ENCODE measurements at places on chromosomes 1 and 21.

DNA sequence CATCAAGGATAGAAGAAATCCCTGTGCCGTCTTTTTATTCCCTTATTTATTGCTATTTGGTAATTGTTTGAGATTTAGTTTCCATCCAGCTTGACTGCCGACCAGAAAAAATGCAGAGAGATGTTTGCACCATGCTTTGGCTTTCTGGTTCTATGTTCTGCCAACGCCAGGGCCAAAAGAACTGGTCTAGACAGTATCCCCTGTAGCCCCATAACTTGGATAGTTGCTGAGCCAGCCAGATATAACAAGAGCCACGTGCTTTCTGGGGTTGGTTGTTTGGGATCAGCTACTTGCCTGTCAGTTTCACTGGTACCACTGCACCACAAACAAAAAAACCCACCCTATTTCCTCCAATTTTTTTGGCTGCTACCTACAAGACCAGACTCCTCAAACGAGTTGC, 99.0 kb downstream of the TGFB2 start:
- DNase-seq: no peak

- DNase-seq: no peak
Observed at GRCh38 chr1:201456499-201457309, 12.3 kb downstream of the PHLDA3 start.

GRCh38 chr1:66282343-66282852, 251.6 kb upstream of the SGIP1 start:
- DNase-seq: no peak

DNA sequence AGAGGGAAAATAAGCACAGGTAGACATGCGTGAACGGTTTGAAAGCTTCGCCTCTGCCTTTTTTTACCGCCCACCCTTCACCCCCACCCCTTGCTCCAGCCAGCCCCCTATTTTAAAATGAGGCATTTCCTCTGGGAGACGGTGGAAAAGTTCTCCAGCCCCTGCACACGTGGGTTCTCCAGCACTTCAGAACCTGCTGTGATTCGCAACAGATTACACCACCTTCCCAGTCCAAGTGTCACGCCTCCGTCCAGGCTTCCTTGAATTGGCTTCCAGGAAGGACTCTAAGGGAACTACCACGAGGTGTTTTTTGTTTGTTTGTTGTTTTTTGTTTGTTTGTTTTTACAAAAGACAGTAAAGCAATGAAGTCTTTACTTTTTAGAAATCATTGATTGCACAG, 2.6 kb downstream of the LRRC7 start:
- no peak for DNase-seq

- DNase-seq: no peak
Observed at GRCh38 chr21:33236766-33237165, 7.0 kb downstream of the IFNAR2 start.

GRCh38 chr1:15180189-15180588, 26.6 kb downstream of the TMEM51 start:
- DNase-seq: no peak

DNA sequence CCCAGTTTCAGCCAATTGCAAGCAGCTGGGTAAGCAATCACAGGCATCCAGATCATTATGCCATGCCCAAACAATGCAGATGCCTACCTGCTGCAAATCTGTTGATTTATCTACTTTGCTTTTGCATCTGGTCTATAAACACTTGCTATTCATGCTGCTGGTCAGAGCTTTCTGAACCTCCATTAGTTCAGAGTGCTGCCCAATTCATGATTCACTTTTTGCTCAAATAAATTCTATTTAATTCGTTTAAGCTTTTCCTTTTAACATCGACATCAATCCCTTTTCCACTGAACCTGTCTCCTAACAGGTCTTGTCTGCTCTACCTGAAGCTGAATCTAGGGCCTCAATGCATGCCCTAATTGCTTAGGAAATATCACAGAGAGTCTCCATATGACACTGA, 99.4 kb upstream of the C1orf87 start:
- no peak for DNase-seq

GRCh38 chr21:27425574-27425973, 458.7 kb upstream of the ADAMTS5 start:
- DNase-seq: no peak

DNA sequence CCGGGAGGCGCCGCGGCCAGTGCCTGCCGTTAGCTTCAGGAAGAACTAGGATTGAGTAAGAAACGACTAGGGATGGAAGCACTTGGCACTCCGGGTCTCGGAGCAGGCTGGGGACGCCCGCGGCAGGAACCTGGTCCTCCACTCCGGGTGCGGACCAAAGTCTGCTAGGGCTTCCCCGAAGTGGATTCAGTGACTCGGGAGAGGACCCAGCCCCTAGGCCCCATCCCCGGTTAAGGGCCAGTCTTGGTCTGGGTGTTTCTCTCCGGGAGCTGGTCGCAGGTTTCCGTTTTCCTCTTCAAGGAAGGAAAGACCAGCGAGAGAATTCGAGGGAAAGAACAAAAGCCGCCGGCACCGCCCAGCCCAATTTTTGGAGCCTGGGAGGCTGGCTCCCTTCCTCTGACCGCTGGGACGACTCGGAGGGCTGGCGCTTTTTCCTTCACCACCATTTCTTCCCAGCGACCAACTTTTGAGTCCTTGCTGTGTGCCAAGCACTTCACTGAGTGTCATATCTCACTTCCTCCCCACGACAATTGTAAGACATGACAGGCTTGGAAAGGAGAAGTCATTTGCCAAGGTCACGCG, 16.8 kb upstream of the STMN1 start:
- DNase-seq: no peak

- no peak for DNase-seq
Observed at GRCh38 chr1:111030590-111030989, 66.9 kb upstream of the LRIF1 start.

DNA sequence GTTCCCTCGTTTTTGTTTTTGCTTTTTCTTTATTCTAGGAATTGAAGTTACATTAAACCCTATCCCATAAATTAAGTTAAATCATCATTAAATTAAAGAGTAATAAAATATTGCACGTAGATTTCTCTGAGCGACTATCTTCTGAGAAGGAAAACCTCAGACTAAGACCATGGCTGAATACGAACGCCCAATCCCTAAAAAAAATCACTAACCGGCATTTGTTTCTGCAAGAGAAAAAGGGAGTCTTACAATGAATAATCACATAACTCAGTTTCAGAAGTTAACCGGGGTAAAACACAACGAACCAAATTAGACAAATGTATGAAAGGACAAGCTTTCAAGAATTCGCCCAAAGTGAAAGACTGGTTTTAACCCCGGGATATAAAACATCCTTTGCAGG, 1.3 kb downstream of the PIK3R3 start:
- DNase-seq: no peak

DNA sequence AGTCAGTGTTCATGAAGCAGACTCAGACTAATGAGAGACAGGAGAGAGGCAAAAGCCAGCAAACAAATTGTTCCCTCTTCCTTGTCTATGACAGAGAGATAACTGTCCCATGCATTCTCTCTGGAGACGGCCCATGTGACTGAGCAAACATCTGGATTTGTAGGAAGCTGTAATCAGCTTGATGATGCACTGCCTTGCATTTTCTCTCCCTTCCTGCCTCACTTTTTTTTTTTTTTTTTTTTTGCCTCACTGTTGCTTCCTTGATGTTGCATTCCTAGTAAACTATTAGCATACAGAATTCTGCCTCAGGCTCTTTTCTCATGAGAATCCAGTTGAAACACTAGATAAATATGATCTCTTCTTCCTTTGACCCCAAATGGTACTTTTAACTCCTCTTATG, 134.5 kb downstream of the HHIPL2 start:
- DNase-seq: no peak

- DNase-seq: peak; percentile 88
Observed at GRCh38 chr1:159900086-159900680, at the start of gene CFAP45. Gene CFAP45 (minus strand): TSS chr1:159900165. CDS start chr1:159900098, 67 bp downstream.

DNA sequence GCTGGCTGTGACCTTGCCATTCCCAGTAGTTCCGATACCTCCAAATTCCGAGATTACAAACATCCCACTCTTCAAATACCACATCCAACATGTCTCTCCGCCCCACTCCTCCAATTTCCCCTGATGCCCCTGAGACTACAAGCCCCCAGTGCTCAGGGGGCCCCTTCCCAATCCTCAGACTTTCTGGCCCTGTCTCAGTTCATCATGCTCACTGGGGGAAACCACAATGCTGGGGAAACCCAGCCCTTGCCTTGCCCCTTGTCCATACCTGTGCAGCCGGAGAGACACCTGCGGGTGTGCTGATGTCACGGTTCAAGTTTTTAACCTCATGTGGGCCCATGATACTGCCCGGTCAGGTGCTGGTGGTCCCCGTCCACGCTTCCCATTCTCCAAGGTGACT, 226.6 kb downstream of the CAMTA1 start:
- DNase-seq: no peak

DNA sequence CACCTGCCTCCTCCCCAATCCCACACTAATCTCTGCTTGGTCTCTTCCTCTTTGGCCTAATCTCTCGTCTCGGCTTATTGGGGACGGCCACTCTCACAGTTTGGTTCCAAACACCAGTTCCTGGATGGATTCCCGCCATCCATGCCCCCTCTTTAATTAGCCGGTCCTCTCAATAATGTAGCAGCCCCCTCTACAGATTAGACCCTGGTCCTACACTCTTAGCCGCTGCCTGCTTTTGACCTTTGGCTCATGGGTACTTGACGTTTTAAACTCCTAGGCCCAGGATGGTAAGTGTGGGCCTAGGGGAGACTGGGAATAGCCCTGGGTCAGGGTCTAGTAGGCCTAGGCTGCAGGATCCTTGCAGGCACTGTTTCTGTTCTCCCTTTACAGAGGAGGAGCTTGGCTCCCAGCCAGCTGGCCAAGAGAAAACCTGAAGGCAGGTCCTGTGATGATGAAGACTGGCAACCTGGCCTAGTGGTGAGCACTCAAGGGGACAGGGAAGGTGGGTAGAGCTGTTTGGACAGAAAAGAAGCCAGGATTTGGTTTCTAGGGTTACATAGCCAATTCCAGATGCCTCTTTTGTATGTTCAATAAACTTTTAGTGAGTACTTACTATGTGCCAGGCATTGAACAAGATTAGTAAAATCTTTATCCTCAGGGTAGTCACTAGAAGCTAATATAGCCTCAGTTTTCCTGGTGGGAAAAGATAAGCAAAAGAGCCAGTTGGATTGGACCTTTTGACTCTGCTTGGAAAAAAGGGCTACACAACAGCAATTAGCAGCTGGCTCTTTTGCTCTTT, 758 bp downstream of the RAD54L start:
- peak; percentile 63 for DNase-seq

GRCh38 chr1:114234408-114235124, 80.9 kb upstream of the SYT6 start:
- DNase-seq: peak; percentile 41

GRCh38 chr1:50994997-50995396, 25.0 kb downstream of the CDKN2C start:
- DNase-seq: no peak

DNA sequence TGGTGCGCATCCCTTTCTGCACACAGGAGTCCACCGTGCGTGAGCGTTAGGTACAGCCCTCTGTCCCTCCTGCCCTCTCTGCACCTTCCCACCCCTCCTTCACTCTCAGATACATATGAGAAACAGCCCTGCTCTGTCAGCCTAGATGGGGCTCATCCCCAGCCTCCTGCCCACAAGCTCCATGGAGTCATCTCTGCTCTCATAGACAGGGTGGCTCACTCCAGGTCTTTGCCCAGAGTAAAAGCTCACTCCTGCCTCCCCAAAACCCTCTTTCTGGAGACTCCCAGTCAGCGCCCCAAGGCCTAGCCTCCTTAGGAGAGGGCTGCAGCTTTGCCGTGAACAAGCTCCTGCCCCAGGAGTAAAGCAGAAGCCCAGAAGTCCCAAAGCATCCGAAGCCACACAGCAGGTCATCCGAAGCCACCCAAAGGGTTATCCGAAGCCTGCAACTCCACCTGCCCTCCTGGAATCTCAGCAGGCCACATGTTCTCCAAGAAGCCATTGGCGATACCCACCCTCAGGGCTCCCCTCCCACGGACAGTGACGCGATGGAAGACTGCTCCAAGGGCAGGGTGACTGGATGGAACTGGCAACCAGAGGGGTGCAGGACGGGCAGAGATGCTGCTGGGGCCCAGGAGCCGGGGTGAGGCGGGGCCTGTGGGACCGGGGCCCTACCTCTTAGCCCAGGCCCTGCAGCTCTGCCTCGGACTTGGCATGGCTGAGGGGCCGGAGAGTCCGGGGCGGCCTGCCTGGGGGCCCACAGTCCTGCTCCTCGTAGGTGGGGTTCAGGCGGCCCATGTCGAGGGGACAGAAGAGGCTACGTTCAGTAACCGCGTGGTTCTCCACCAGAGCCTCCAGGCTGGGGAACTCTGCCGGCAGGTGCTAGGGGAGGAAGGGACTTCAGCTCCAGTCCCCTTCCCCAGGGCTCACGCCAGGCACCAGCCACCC, 3.6 kb upstream of the KIF17 start:
- DNase-seq: no peak

DNA sequence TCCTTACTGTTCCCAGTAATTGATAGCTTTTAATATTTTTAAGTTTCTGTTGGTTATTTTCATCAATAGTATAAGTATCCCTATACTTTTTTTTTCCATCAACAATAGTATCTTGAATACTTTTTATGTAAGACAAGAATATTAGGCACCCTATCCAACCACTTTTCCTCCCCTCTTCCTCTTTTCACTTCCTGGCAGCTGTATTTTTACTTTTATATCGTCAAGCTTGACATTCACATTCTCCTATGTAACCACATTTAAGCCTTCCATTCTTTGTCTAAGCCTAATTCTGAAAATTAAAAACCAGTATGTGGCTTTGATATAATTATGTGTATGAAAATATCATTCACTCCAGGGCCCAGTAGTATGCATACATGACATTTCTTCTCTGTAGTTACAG, 9.3 kb downstream of the TMEM39B start:
- DNase-seq: no peak

DNA sequence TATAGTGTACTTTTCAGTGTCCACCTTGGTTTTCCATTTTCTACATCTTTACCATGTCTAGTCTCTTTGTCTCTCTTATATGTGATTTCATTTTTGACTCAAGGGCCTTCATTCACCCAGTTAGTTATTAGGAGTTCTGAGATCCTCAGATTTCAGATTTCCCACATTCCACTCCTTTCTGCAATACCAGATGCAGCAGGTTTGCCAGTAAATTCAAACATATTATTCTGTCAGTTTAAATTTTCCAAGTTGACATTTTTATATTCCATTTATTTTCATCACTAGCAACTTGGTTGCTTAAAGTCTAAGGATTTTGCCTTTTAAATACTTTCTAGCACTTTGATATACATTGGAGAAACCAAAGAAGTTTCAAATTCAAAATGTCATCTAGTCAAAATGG, 42.4 kb downstream of the ABL2 start:
- no peak for DNase-seq

DNA sequence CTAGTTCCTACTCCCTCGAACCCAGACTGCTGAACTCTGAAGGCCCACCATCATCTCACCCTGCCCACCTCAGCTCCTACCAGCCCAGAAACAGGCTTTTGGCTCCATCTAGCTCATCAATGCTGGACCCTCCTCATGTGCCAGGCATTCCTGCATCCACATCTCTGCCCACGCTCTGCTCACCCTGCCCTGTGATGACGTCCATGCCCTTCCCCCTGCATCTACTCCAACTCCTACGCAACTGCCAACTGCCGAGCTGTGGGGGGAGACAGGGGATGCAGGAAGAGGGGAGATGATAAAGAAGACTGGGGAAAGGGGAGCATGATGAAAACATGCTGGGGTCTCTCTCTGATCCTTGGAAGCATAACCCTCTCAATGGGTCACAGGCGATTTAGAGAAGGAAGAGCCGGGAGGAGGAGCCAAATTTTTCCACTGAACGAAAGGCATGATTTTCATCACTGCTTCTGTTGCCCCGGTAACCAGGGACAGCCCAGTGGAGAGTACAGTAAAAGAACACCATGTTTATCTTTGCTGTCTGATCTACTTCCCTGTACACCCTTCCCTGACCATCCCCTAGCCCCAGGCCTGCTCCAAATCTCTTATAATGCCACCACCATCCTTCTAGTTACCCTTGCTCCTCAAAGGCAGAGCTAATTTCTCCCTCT, 44.3 kb downstream of the CD34 start:
- peak; percentile 73 for DNase-seq

Data from left colon (tissue), 2 donors.